ENCODE measurements at places on chromosomes 16 and 17.

DNA sequence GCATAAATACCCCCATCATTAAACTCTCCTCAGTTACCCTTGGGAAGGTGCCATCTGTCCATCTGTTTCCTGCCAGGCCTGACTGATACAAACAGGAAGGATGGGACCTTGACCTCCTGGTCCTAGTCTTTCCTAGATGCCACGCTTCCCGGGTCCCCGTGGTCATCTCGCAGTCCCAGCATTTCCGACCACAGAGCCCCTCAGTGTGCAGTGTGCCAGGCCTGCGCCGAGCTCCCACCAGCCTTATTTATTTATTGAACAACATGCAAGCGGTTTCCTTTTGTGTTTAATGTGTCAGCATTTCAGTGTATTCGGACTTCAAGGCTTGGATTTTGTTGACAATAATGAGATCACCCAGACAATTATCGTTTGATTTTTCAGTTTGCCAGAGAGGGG, 45.6 kb upstream of the NKD1 start:
- DNase-seq: no peak

DNA sequence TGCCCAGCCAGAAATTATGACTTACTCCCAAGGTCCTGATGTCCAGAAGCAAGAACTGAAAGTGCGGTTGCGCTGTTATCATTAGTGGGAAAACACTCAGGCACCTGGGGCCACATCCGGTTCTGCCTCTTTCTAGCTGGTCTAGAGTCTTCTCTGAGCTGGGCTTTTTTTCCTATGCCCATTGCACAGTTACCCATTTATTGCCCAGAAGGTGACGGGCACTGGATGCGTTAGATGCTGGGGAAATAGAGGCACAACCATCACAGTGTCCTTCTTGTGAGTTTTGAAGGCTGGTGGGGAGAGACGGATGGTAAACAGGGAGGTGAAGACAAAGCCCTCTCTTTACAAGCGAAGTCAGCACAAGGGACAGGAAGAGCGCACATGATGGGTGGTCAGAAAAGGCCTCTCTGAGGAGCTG, 37.7 kb downstream of the PLCG2 start:
- no peak for DNase-seq

GRCh38 chr17:27990100-27990499, 52.4 kb upstream of the NLK start:
- DNase-seq: no peak

DNA sequence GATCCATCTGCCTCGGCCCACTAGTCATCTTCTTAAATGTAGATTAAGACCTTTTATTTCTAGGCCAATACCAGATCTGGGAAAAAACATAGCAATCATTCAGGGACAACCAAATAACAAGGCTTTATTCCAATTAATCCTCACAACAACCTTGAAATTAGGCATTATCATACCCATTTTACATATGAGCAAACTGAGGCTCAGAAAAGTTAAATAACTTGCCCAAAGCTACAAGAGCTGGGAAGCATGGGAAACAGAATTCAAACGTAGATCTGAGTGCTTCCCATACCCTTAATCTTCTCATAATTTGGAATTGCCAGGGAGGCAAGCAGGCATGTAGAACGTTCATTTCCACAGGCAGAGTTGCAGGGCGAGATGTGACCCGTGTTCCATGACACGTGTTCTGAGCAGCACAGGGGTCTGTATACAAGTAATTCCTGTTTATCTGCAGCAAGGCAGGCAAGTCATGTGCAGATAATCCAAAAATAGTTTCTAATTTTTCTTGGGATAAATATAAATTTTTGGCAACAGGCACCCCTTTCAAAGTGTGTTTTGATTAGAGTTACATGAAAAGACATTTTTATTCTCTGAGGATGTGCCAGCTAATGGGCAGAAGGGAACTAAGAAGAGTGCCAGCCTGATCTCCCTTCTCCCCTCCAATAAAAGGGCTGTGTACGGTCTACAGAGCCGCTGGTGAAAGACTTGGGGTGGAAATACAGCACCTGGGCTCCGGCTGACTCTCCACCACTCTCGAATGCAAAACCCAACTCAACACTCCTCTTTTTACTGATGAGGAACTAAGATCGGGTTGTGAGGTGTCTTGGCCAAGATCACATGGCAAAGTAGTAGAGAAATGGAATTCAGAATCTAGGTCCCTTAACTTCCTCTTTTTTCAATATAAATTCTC, 27.7 kb upstream of the MYOCD start:
- no peak for DNase-seq

GRCh38 chr16:35557731-35558130, 2098.3 kb downstream of the TP53TG3F start:
- no peak for DNase-seq
